Mammary epithelial cell (primary cell): ENCODE measurements at places on chromosomes 5 and 9. TPM values are rescaled to one million over a fixed set of nuclear protein-coding genes. Genes with fewer than 3 reads are reported as not detected.

- no peak for DNase-seq
Observed at GRCh38 chr9:109789556-109789955, 9.6 kb downstream of the PALM2AKAP2 start.

GRCh38 chr5:180839227-180839626, 21.8 kb downstream of the ZFP62 start:
- DNase-seq = no peak

ELOVL7 gene
- 5.6 TPM for polyA plus RNA-seq

PCA3 gene
- polyA plus RNA-seq = not detected
